NCI-H2107 (cell line): ENCODE measurements at places on chromosomes 13 and 19.

DNA sequence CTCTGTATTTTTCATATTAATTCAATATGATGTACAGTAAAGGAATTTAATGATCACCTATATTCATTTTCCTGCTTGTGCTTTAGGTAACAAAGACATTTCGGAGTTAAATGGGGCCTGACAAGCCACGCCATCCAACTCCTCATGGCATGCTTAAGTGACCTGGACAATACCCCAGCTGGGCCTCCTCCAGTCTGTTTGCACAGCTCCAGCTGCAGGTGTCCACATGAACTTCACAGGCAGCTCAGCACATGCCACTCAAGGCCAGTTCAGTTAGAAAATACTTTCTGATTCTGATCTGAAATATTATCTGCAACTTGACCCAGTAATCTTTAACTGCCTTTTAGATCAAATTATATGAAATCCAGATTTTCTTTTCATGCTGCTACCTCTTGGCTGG lies 89.6 kb upstream of the SLC15A1 start:
- DNase-seq, result peak; percentile 7

GRCh38 chr13:48994706-48995105 lies 19.0 kb downstream of the FNDC3A start:
- no peak for DNase-seq

DNA sequence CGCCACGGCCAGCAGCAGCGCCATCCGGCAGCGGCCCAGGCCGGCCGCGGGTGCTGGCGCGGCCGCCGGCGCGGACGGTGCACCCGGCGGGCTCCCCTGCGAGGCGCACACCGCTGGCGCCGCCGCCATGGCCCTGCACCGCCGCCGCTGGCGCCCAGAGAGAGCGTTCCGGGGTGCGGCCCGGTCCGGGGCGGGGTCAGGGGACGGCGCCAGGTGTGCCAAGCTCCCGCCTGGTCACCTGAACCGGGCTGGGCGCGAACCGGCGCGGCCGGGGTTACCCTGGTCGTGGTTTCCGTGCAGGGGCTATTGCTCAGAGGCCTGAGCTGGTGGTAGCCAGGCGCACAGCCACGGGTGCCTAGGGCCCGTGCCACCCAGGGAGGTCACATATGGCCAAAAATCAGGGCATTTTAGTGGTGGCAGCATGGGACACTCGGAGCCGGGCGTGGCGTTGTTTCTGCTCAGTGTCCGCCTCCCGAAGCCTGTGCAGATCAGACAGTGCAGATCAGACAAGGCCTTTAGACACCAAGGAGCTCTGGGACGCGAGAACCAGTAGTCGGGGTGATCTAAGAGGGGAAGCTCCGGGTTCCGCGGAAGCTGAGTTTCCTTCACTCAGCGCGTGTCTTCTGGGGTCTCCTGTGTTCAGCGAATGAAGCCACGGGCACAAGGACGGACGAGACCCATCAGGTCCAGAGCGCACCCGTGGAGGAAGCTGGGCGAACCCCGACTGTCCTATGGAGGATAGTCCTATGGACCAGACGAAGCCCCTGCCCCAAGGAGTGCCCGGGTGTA lies at the start of gene TMEM238:
TMEM238 (minus strand) TSS at position 162 of the 789 bp plus-strand sequence; CDS start at position 129, 33 bp downstream.
- DNase-seq, result no peak

DNA sequence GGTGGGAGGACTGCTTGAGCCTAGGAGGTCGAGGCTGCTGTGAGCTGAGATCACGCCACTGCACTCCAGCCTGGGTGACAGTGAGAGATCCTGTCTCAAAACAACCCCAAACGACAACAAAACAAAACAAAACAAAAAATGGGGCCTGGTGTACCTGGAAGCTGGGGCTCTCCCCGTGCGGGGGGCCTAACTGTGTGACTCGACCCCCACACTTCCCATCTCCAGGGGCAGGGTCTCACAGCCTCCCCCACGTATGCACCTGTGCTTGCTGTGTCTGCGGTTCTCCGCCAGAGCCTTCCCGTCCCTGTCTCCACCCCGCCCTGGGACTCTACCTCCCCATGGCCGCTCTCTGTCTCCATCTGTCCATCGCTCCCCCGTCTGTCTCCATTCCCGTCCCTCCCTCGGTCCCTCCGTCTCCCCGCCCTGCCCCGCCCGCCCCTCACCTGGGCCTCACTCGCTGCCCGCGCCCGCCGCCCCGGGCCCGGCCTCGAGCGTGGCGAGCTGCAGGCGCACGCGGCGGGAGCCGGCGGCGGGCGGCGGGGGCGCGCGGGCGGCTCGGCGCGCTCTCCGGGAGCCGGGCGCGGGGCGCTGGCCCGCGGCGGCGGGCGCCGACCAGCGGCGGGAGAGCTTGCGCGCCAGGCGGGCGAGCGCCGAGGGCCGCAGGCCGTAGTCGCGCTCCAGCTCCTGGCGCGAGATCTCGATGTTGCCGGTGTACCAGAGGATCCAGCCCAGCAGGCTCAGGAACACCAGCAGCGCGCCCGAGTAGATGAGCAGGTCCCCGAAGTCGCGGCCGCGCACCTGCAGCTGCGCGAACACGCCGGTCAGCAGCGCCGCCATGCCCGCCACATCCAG lies 587 bp downstream of the TMEM238 start:
- DNase-seq, result no peak

- DNase-seq, result no peak
These were observed 39.0 kb downstream of the RNASEH2B start for GRCh38 chr13:50948601-50949000.

DNA sequence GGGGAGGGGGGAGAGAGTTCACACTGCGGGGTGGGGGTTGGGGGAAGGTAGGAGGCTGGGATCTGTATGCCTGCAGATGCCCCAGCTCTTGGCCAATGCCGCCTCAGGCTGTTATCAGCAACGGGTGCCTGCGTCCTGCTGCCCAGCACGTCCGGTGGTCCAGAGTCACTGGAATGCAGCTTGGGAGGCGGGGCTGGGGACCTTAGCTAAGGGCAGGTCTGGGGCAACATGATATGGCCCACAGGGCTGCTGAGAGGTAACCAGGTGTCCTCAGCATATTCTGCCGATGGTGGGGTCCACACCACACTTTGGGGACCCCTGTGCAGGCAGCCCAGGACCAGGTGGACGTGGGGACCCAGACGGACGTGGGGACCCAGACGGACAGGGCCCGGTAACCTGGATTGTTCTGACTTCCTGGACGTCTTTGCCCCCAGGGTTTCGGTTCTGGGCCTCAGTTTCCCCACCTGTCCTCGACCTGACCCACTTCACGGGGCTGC lies 668 bp upstream of the ARHGAP45 start:
- DNase-seq, result no peak

DNA sequence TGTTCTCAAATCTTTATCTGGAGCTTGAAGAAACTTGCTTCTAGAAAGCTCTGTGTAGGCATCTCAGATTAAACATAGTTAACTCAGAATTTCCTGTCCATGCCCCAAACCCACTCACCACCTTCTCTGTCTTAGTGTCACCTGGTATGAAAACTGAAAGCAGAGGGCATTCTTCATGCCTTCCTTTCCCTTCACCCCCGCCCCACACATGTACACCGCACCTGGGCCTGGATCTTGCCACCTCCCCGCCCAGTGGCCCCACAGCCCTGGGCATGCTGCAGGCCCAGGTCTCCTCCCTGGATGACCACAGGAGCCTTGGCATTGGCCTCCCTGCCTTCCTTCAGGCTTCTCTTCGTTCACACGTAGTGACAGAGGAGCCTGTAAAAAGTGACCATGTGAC lies 15.8 kb downstream of the CFAP97D2 start:
- DNase-seq, result no peak

DNA sequence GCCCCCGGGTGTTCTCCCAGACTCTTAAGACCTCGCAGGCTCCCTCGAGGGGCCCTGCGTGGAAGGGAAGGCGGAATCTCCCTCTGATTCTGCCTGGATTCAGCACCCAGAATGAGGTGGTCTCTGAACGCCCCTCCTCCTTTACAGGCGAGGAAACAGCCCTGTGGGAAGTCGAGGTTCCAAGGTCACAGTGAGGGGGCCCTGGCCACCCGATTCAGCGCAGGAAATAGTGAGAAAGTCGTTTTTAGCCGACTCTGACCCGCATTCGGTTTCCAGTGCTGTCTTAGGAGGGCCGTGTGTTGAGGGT lies 1.1 kb downstream of the BSG start:
- no peak for DNase-seq

- no peak for DNase-seq
These were observed 20.7 kb downstream of the SAMD4B start for GRCh38 chr19:39362682-39363657.

- no peak for DNase-seq
These were observed 790.3 kb downstream of the SLITRK5 start for GRCh38 chr13:88461272-88462009.

GRCh38 chr19:58001895-58002369 lies 688 bp downstream of the ZNF606 start:
- no peak for DNase-seq

GRCh38 chr13:23510979-23511735 lies 59.1 kb upstream of the TNFRSF19 start:
- no peak for DNase-seq
